ENCODE measurements at places on chromosomes 3 and 15.
A peak's percentile ranks its signal among the peaks of the same experiment; 100 is the strongest.

- DNase-seq: no peak
Measured at GRCh38 chr3:63814237-63814636, 4.9 kb upstream of the C3orf49 start.

- DNase-seq: no peak
Measured at GRCh38 chr3:146464005-146464595, 5.3 kb downstream of the PLSCR2 start.

DNA sequence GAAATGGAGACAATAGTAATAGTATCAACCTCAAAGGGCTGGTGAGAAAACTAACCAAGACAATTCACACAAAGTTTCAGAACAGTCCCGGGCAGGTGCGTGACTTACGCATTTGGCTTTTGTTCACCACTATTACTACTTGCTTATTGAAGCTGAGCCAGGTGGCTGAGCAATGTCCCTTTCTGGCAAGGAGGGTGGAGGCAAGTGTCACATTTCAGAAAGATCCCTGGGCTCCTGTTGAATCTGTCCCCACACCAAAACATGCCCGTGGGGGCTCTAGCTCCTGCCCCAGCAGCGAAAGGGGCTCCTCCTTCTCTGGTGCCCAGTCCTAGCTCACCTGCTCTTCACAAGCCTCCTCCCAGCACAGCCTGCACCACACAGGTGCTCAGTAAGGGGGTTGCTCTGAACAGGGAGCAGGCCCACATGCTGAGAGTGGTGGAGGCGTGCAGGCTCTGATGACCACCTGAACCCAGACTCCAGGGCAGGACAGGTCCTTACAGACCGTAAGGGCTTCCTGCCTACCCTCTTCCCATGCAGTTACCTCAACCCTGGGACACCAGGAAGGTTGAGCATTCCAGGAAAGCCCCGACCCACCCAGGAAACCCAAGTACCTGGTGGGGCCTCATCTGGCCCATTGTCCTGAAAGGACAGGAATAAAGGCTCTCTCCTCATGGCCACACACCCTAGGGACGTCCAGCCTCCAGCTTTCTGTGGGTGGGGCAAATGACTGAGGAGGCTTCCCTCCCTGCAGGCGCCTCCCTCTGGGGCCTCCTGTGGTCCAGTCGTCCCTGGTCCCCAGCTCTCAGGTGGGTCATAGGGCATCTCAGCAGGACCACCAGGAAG lies 32.6 kb downstream of the SEMA7A start:
- DNase-seq: peak; percentile 43

GRCh38 chr3:74363346-74363745 lies 251.1 kb downstream of the CNTN3 start:
- DNase-seq: no peak

DNA sequence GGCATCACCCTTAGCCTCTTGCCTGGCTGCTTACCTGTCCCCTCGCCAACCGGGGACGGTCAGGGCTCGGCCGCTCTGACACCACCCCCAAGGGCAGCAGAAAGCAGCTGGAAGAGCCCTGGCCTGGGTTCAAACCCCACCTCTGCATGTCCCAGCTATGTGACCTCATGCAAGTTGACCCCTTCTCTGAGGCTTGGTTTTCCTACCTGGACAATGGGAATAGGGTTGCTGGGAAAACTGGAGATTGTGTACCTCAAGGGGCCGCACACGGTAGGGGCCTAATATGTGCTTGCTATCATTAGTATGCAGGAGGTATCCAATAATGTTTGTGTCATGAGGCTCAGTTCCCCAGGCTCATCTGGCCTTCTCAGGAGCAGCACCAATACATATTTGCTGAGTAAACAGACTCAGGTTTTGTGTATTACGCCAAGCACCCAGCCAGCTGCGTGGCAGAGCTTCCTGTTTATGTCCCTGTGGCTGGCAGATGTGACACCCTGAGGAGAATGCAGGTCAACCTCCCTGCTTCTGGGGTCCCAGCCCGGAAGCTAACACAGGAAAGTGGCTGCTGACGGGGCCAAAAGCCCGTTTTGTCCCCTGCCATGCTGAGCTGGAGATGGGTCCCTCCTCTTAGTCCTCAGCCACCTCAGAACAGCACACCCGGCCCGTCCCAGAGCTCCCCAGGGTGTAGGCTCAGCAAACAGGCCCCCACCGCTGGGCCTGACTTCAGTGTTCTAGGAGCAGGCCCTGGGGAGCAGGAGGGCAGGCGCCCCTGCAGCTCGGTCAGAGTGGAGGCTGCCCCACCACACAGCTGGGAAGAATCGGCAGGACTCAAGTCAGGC lies 29.7 kb downstream of the PLXND1 start:
- peak; percentile 72 for DNase-seq

DNA sequence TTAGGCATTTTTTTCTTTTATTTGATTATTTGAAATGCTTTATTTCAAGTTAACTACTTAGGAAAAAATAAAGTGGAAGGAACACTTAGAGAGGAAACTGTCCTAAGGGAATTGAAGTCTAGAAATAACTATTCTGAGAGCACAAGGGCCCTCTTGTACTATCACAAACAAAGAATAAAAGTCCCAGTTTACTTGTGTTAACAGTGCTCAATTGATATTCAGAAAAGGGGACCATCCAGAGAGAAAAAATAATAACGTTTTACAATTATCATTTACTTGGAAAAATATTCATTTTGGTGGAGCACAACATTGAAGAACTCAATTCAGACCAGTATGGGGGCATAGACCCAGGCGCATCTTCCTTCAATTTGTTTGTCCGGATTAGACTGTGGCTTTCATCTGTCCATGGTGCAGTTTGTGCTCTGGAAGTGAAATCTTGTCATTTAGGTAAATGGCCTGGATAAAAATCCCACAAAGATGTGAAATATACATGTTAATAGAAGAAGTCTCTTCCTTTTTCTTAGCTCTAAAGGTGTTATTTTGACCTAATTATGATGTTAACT lies 54.5 kb upstream of the SAMMSON start:
- no peak for DNase-seq

DNA sequence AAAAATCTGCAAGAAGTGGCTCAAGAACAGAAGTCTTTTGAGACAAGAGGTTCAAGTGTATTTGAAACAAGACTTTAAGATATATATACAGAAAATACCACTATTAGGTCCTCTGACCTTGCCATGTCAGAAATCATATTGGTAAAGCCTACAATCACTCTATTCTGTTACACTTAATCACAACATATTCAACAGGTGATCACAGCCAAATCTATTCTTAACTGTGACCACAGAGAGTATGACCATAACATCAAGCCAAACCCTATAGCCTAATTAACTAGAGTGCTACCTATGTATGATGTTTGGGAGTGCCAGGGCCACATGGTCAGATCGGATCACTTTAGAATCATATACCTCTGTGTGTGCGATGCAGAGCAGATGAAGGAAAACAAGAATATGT lies 2.2 kb downstream of the DNAJC19 start:
- DNase-seq: no peak

- no peak for DNase-seq
Measured at GRCh38 chr3:2540115-2540514, 441.4 kb downstream of the CNTN4 start.

DNA sequence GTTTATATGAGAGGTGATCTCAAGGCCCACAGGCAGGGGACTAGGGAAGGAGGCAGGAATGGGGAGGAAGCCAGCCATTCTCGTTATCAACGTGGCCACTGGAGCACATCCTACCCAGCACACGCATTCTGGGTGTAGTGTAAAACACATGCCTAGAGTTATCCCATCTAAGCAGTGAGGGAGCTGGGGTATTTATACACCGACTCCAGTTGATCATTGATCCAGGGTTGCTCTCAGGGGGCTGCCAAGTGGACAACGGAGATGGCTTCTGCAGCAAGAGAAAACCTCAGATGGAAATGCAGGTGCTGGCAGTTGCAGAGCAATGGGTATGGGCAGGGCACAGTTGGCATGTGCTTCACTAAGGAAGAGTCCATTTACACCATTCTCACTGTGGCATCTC lies 30.4 kb upstream of the SYNM start:
- no peak for DNase-seq

DNA sequence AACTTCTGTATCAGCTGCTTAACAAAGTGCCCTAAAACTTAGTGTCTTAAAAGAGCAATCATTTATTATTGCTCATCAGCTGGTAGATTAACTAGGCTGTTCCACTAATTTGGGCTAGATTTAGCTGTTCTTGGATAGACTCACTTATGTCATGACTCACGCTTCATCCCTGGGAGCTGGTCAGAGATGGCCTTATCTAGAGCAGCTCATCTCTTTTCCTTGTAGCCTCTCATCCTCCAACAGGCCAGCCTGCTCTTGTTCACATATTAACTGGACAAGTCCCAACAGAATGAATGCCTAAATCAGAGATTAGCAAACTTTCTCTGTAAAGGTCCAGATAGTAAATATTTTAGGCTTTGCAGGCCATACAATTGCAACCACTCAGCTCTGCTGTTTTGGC lies 66.9 kb upstream of the PLAAT1 start:
- DNase-seq: no peak

GRCh38 chr3:31193429-31193828 lies 299.0 kb upstream of the GADL1 start:
- no peak for DNase-seq

- DNase-seq: no peak
Measured at GRCh38 chr15:69388260-69388705, 25.9 kb upstream of the KIF23 start.

DNA sequence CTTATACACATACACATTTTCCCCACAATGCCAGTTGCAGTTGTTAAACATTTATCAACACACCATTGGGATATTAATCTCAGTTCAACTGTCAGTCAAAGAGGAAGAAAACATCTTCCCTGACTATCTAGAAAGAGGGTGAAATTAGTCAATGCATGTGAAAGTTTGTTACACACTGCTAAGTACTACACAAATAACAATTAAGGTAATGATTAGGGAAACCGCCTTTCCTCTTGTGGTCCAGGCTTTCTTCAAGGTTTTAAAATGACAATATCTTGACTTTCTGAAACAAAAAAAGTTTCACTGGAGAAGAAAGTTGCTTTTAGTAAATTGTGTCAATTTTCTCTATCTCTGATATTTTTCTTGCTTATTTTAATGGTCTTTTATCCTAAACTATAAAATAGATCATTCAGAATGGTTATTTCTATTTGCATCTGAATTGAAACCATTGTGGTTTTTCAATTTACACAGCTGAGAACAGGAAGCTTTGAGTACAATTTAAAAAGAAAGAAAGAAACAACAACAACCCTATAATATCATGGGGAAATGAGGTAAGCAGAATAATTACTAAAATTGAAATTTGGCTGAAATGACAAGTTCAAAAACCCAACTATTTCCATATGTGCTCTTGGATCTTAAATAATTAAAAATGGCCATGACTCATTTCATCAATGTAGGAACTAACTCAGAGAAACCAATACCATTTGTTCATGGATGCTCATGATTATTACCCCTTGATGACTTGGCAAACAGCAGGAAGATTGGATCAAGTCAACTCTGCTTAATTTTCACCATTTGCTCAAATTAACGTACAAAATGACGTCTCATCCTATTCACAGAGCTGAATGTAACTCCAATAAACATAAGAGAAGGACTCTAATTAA lies 31.7 kb downstream of the GPR149 start:
- no peak for DNase-seq

DNA sequence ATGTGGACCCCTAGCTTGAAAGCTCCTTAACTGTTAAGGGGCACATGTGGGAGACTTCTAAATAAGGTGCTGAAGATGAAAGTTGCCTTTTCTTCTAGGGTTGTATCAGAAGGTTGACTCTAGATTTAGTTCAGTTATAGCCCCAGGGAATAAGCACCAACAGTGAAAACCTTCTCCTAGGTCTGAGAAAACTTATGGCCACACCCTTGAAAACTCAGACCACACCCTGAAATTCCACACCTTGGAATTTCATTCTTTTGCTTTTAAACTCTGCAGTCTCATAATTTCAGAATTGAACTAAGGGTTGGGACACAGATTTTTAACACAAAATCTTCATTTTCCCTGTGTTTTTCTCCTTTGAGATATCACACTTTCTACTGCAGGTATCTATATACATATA lies 355.8 kb upstream of the IL12A start:
- DNase-seq: no peak

- DNase-seq: no peak
Measured at GRCh38 chr15:49387471-49387870, 35.6 kb upstream of the FGF7 start.

DNA sequence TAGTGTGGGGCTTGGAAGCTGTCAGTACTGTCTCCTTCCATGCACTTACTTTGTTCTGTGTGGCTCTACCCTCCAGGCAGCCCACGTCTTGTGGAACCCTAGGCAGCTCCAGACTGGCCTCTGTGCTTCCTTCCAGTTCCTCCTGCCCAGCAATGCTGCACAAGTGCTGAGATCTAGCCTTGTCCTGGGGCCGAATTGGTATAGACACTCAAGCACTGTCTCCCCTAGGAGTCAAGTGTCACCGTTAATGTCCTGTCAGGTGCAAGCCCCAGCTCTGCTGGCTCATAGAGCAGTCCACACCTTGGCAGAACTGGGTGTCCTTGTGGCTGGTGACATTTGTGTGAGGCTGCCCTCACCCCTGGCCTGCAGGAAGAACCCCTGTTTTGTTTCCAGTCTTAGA lies 130.1 kb downstream of the EEFSEC start:
- no peak for DNase-seq

DNA sequence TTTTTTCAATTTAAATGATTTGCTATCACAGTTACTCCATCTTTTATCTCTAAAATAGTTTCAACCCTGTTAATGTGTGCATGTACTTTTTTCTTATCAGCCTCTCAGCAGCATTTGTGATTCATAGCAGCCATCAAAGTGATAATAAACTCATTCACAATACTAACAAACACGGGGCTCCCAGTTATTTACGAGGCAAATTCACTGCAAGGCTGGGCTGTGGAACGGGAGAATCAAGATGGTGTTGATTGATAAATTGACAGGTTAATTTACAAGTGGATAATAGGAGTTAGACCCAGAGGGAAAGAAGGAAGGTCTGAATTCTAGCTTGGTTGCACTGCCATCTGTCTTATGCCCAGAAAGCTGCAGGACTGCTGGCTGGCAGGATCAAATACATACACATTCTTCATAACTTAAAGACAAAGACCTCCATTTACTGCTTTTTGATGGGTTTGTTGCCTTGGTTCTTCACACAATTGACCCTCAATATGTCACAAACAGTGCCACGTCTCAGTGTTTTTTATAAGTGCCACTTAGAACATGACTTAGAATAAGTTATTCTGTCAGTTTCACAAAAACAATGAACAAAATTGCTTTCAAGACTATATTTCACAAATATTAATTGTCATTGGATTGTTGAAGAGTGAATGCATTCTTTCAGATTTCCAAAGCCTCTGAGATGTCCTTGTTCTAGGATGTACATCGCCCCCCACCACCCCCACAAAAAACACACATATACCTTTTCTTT lies 562.8 kb downstream of the NR2F2 start:
- DNase-seq: no peak

GRCh38 chr15:58477170-58477569 lies 45.4 kb downstream of the LIPC start:
- no peak for DNase-seq

GRCh38 chr3:182940266-182940808 lies 40.0 kb downstream of the DCUN1D1 start:
- no peak for DNase-seq

DNA sequence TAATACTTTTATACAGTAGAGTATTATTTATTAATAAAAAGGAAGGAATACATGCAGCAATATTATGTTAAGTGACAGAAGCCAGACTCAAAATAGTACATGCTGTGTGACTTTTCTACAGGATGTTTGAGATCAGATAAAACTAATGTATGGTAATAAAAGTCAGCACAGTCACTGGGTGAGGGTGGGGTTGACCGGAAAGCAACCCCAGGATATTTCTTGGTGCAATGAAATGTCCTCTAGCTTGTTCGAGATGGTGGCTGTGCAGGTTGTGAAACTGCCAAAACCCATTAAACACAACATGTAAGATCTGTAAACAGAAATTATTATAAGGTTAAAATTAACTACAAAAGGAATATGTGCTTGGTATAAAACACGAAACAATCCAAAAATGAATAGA lies 20.8 kb upstream of the ALDH1L1 start:
- no peak for DNase-seq

- no peak for DNase-seq
Measured at GRCh38 chr15:22955544-22956119, 24.5 kb downstream of the CYFIP1 start.
